ENCODE measurements at places on chromosomes 5 and 9.

- DNase-seq, result no peak
Observed at GRCh38 chr5:111945535-111945934, 188.5 kb upstream of the NREP start.

- no peak for DNase-seq
Observed at GRCh38 chr5:19770396-19770795, 217.6 kb downstream of the CDH18 start.

DNA sequence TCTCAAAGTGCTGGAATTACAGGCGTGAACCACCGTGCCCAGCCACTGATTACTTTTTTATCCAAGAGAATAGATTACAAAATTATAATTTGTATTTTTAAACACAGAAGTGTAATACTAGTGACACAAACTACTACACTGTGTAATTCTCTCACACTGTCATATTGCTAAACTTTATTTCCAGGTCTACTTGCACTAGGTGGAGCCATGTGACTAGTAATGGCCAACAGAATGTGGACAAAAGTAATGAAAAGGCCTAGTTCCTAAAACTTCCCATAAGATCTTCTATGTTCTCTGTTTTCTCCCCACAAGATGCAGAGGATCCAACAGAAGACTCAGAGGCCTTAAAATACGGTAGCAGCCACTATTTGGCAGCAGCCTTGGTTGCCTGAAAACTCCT is 27.3 kb downstream of the NADK2 start:
- DNase-seq, result no peak

DNA sequence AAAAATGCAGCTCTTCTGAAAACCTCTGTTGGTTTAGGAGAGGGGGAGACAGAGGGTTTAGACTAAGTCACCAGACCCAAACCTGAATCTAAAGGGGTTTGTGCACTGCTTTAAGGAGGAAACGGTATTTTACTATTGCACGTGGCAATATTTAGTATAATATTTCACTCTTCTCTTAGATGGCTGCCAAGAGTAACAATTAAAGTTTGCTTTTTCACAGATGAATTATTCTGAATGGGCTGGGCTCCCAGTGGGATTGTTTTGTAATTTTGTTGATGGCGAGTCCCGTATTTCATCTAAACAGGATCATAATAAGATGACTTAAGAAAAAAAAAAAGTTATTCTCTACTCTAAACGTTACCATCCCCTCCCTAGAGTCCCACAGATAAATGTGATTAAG is 245.4 kb downstream of the PCSK5 start:
- no peak for DNase-seq

DNA sequence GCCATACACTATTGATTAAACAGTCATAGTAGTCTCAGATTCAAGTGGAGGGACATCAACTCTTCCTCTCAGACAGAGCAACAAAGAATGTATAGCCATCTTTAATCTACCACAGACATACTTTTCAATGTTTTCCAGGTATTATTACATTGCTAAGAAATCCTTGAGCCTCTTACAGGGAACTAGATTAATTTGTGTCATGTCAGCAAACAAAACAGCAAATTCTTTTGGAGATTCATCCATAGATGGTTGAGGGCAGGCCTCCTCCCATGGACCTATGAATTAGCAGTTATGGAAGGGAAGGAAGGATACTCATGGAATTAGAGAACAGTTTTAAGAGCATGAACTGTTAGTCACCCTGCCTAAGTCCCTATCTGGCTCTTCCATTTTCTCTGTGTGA is 47.8 kb upstream of the ARRDC3 start:
- DNase-seq, result no peak

- DNase-seq, result no peak
Observed at GRCh38 chr5:150847334-150847695, 994 bp downstream of the IRGM start.

DNA sequence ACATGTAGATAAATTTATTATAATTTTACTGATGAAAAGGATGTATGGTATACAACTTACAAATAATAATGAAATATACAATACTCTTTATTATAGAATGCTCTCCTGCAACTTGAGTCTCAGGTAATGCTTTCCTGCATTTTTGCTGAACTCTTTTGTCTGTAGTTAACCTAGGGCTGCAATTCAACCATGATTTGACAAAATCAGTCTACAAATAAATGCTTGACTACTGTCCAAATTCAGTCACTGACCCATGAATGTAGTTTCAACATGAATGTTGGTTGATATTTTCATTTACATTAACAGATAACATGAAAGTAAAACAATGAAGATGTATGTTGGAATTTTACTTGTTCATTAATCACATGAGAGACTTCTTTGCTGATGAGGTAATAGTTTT is 320.9 kb downstream of the ZSWIM6 start:
- DNase-seq, result no peak

- DNase-seq, result no peak
Observed at GRCh38 chr9:28086881-28087280, 513.6 kb upstream of the C9orf72 start.

- DNase-seq, result no peak
Observed at GRCh38 chr5:107517185-107518033, 153.3 kb downstream of the EFNA5 start.

DNA sequence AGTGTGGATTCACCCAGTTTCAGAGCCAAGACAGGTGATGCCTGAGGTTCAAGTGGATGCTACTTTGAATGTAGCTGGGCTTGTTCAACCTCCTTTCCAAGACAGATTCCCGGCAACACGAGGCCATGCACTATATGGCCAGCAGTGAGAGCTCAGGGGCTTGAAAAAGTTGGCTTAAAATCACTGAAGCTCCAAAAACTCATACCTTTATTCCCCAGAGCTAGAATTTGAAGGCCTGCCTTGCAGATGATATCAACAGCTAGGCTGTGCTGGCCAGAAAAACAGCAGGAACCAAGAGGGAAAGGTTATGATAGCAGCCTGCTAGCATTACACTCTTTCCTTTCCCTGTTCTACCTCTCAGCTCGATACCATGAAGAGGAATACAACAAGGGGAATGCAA is 120.2 kb upstream of the DAB2 start:
- DNase-seq, result no peak

GRCh38 chr9:96655198-96655851 is at the start of gene PRXL2C:
TSS of gene PRXL2C (minus strand) at chr9:96655317. CDS start at chr9:96655281, 36 bp downstream.
- DNase-seq, result peak; percentile 77

DNA sequence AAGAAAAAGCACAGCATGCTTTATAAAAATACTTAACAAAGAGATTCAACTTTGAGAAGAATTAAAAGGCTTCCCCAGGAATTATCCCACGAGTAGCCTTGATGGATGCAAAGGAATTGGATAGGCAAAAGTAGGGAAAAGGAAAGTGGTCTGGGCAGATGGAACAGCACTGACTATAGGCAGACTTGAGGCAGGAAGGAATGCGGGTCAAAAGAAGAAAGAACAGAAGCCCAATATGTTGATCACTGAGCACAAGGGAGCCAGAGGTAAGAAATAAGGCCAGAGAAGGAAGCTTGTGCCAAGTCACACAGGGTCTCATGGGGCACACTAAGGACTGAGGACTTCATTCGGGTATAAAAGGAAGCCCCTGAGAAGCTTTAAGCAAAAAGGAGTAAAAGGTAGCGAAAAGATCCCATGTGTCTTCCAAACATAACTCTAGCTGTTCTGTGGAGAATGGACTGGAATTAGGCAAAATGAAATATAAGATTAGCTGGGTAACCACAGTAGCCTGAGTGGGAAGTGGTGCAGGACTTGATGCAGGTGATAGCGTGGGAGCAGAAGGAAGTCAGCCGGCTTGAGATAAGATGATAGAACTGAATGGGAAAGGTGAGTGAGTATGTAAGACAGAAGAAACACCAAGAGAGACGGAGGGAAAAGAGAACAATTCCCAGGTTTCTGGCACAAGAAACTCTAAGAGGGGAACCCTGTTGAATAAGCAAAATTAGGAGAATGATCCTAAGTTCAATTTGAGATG is 106.6 kb downstream of the DENND1A start:
- DNase-seq, result no peak

All from activated T-helper 9 cell treated with anti-CD3 and anti-CD28 coated beads, Interleukin-2, amount 50 U/mL, for 16 hours (primary cell).